ENCODE measurements at places on chromosomes 7 and 10.

GRCh38 chr10:89296220-89296648 lies 5.6 kb upstream of the IFIT2 start:
- peak; percentile 42 for DNase-seq

DNA sequence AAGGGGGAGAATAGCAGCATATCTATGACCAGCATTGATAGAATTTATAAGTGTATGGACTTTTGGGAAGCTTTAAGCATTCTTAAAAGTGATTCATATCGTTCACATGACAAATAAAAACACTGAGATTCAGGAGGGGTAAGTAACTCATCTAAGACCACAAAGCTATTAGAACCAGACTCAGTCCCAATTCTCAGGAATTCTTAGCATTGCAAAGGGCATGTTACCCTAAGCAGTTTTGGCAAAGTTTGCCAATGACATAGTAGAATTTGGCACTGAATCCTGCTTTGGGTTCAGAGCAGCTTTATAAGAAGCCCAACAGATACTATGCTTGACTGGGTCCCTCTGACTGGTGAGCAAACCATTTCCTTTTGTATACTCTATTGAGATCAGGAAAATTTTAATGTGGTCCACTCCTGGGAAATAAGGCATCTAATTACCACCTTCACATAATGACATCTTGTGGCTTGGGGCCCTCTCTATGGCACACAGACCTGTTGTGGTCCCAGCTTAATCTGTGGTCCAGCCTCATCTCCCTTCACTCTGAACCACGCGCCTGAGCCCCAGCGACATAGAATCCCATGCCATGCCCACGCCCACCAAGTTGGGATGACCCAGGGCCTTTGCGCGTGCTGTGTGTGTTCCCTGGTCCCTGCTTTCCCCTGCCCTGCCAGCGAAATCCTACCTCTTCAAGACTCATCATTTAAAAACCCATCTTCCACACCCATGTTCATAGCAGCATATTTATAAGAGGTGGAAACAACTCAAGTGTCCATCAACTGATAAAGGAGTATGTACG lies 37.5 kb upstream of the DOCK1 start:
- DNase-seq = no peak

- no peak for DNase-seq
Observed at GRCh38 chr7:137718355-137718754, 128.4 kb downstream of the DGKI start.

GRCh38 chr10:89431977-89432376 lies 17.6 kb downstream of the IFIT5 start:
- DNase-seq = no peak

- DNase-seq = no peak
Observed at GRCh38 chr10:15821046-15821683, 39.1 kb downstream of the MINDY3 start.

DNA sequence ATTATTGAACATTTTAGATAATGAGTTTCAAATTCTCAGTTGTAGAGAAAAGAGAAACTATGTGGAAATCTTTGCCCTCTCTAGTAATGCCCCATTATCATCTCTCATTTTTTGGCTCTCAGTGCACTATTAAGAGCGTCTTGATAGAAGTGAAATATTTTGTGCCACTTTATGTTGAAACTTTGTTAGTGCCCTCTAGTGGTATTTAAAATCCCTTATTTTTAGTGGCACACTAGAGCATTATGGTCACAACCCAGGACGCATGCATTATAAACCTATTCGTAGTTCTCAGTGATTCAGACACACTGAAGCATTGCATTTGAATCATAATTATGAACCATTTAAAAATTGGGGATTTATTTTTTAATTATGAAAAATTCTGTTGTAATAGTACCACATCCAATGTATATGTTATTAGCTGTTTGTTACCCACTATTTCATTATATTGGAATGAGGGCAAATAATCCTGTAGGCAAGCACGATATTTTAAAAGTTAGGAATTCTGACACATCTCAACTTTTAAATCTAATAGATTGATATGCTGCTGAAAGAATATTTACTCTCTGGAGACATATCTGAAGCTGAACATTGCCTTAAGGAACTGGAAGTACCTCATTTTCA lies 21.9 kb downstream of the PDCD4 start:
- no peak for DNase-seq

DNA sequence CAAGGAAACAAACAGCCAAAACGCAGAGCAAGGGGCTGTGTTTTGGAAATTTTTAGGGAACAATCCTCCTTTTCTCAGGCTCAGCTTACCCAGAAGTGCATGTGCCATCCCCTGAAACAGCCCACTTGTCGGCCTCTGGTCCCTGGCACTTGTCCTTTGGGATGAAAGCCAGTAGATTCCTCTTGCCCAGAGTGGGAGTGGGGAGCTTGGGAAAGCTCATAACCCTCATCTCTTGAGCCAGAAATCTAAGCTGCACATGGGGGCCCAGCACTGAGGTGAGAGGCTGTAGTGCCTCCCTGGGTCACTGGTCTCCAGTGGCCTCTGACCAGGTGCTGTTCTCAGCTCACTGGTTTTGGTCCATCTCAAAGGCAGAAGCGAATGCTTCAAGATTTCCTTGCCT lies 150.3 kb downstream of the RNF216 start:
- no peak for DNase-seq

GRCh38 chr10:52453501-52453900 lies 139.4 kb downstream of the DKK1 start:
- no peak for DNase-seq

DNA sequence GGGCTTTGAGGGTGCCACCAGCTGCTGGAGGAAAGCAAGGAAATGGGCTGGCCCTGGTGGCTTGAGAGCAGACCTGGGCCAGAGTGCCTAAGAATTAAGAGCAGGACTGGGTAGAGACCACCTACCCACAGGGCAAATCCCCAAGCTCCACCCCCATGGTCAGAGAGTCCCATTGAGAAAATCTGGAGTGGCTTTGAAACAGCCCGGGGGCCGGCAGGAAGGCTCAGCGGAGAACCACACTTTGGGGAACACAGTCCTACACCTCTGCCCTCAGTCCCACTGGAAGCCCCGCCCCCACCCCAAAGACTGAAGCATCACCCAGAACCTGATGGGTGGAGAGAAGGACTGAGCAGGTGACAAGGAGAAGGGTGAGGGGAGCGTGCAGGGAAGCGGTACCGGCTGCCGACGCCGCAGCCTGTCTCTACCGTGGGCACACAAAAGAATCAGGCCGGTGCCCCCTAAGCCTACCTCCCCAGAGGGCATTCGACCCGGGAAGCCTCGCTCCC lies 3.6 kb downstream of the SMARCD3 start:
- DNase-seq = no peak

- no peak for DNase-seq
Observed at GRCh38 chr7:107937531-107937930, 46.5 kb downstream of the DLD start.

GRCh38 chr7:22611758-22612079 lies 111.7 kb upstream of the STEAP1B start:
- DNase-seq = no peak

- DNase-seq = no peak
Observed at GRCh38 chr7:73742753-73743641, 4.4 kb upstream of the ABHD11 start.

DNA sequence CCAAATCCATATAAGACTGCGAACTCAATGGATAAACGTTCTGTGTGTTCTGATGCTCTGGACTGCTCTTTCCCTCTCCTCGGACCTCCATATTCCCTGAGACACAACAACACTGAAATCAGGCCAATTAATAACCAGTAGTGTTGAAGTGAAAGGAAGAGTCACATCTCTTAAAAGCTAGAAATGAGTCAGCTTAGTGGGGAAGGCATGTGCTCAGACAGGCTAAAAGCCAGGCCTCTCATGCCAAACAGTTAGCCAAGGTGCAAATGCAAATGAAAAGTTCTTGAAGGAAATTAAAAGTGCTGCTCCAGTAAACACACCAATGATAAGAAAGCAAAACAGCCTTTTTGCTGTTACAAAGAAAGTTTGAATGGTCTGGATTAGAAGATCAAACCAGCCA lies 29.3 kb downstream of the TNS3 start:
- no peak for DNase-seq

Data from hematopoietic multipotent progenitor cell (in vitro differentiated cells).